ENCODE measurements at places on chromosomes 11 and 22.

DNA sequence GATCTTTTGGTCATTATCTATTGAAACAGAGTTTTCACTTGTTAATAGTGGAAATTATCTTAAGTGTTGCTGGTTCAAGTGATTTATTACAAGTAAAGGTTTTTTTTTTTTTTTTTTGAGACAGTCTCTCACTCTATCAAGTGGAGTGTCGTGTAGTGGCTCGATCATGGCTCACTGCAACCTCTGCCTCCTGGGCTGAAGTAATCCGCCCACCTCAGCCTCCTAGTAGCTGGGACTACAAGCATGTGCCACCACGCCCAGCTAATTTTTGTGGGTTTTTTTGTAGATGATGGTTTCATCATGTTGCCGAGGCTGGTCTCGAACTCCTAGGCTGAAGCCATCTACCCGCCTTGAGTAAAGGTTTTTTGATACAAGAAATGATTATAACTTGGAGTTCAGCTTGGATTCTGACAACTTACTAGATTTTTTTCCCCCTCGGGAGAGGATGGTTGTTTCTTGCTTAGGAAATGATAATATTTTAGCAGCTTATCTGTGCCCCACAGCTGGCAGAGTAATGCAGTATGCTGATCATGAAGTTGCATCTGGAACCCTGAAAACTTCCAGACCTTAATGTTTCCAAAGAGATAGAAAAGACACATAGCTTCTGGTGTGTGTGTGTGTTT, 68.9 kb downstream of the MTMR3 start:
- DNase-seq, result no peak

- DNase-seq, result no peak
Observed at GRCh38 chr11:111466615-111467014, 45.6 kb downstream of the BTG4 start.

- DNase-seq, result no peak
Observed at GRCh38 chr22:33528183-33528582, 392.1 kb downstream of the LARGE1 start.

- no peak for DNase-seq
Observed at GRCh38 chr11:45390407-45390806, 104.3 kb upstream of the SYT13 start.

GRCh38 chr11:100562128-100562527, 125.0 kb upstream of the ARHGAP42 start:
- no peak for DNase-seq

- no peak for DNase-seq
Observed at GRCh38 chr11:120306519-120307242, 18.4 kb upstream of the TLCD5 start.

GRCh38 chr11:132332521-132332920, 962.1 kb downstream of the NTM start:
- DNase-seq, result no peak

- no peak for DNase-seq
Observed at GRCh38 chr11:118697346-118697745, 17.9 kb upstream of the TREH start.

GRCh38 chr22:37224757-37225420, 12.6 kb upstream of the SSTR3 start:
- no peak for DNase-seq

DNA sequence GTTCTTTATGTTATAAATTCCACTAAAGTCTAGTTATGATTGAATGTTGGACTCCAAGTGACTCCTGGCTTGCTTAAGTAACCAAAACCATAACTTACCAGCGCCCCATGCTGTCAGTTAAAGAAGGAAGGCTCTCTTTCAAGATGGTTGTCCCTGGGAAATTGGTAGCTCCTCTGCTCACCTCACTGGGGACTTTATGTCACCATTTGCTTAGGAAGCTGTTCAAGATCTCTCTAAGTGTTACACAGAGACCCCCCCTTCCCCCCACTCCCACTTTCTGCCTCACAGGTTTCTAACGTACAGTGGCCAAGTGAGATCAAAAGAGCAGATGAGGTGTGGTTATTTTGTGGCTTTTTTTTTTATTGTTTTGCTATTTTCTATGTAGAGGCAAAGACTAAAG, 301.8 kb downstream of the AASDHPPT start:
- no peak for DNase-seq

- no peak for DNase-seq
Observed at GRCh38 chr11:43557553-43558110, 122.9 kb upstream of the HSD17B12 start.

DNA sequence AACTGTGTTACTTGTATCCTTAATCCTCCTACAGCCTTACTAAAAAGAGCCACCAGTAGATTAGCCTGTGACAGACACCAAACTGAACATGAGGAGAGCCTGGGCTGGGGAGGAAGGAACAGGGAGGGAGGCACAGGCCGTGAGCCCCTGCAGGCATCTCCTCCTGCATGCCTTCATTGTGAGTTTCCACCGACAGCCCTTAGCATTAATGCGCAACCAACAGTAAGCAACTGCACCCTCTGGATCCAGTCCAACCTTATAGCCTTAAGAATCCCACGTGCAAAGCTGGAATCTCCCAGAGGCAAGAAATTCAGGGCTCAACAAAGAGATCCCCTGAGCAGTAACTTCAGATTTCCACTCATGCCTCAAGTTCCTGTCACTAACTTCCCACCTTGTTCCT, 84.6 kb downstream of the ETS1 start:
- no peak for DNase-seq

GRCh38 chr11:47383071-47383470, 4.7 kb upstream of the SPI1 start:
- no peak for DNase-seq

DNA sequence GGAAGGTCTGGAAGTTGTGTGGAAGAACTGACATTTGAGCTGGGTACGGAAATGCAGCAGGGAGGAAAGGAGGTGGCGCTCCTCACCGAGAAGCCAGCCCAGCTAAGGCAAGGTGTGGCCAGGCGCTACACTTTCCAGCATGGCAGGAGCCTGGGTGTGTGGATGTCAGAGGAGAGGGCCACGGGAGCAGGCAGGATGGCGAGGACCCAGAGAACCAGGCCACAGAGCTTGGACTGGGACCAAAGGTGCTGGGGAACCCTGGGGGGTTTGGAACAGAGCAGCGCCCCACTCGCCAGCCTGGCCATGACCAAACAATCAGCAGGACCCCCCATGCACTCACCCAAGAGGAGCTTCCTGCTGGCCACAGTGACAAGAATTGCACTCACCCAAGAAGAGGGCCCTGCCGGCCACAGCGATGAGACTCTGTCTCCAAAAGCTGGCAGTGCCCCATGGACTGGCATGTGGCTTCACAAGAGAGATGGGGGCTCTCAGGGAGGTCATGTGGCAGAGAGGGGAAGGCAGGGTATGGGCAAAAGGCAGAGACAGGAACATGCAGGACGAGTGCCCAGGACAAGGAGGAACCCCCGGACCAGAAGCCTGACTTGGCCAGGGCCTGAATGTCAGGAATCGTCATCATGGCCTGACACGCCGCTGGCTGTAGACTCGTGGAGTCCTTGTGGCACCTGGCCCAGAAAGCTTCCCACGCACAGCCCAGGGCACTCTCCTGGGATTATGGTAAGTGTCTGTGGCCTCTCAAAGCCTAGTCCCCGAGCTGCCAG, 45.4 kb downstream of the IGF2 start:
- no peak for DNase-seq

DNA sequence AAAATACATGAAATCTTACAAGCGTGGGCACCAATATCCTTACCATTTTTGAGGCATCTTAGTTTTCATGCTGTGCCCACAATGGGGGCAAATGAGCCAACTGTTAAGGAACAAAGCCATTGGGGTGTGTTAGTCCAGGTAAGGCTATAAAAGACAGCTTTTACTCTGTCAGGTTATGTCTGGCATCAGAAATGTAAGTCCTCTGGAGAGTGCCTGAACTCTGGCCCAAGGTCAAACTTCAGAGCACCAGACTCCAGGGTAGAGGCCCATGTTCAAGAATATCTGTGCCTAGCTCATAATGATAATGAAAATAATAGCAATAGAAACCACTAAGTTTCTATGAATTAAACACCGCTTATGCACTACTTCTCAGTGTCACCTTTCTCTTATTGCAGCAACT, 105.5 kb downstream of the CSNK2A3 start:
- DNase-seq, result no peak

DNA sequence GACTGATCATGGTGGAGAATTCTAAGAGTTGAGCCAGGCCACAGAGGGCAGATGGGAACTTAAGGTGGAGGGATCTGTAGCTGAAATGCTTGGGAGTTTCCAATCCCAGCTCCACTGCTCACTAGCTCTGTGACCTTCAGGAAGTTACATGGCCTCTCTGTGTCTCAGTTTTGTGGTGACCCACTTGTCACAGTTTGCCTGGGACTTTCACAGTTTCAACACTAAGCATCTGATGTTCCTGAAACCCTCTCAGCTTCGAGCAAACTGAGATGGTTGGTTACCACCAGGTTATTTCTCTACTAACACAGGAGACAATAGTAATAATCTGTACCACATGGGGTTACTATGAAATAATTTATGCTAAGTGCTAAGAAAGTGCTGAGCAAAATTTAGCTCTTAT, 505.3 kb downstream of the OPCML start:
- DNase-seq, result no peak

DNA sequence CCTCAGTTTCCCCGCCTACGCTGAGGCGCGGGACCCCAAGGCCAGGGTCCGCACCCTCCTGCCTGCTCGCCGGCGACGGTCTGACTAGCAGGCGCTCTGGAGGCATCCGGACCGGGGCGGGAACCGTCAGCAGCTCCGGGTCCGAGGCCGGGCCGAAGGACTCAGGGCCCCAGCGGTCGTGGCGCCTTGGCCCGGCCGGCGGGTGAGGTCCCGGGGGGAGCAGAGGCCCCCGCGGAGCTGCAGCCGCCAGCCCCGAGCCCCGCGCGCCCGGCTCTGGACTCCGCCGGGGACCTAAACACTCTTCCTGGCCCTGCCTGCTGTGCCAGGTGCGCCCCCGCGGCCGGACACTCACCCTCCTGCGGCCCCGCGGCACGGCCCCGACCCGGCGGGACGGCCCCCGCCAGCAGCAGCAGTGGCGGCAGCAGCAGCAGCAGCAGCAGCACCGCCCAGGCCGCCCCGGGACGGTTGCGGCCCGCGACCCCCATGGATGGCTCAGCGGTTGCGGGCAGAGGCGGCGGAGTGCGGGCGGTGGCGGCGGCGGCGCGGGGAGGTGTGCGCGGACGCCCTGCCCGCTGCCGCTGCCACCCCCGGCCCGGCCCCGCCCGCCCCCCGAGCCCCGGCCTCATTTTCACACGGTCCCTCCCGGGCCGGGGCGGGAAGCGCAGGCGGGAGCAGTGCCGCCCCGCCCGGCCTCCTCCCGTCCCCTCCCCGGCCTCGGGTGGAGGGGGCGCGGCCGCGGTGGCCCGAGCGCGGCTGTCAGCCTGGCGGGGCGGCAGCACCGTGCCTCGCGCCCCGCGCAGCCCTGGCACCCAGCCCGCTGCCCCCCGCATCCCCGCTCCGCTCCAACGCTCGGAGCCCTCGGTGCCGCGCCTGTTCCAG, at the start of gene SCUBE2:
Gene SCUBE2 (minus strand): TSS at position 556 of the 879 bp plus-strand sequence. CDS start 71 bp downstream, at position 485.
- DNase-seq, result no peak

- no peak for DNase-seq
Observed at GRCh38 chr11:46504817-46505613, 88.8 kb downstream of the AMBRA1 start.

- DNase-seq, result no peak
Observed at GRCh38 chr11:119585043-119585781, 143.8 kb downstream of the NECTIN1 start.
